ENCODE measurements at places on chromosomes 1 and 21.

GRCh38 chr1:29579821-29580425, 343.6 kb downstream of the PTPRU start:
- DNase-seq, result no peak

- no peak for DNase-seq
Measured at GRCh38 chr1:155882235-155882634, 22.9 kb downstream of the SYT11 start.

- DNase-seq, result no peak
Measured at GRCh38 chr1:162003830-162004215, 19.8 kb downstream of the OLFML2B start.

DNA sequence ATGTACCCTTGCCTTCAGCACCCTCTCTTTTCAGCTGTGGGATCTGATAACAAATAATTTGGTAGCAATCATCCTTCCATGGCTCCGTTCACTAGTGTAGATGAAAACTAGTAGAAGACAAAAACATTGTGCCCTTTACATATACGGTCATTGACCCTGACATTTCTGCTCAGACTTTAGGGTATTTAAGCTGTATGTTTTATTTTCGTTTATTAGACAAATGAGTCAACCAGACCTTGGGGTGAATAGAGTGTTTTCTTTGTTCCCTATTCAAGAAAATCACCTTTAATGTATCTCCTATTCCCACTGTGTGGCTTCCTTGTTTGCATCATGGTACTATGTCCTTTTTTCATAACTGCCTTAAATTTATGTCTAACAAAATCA, 187.3 kb downstream of the VAV3 start:
- DNase-seq, result no peak

- DNase-seq, result no peak
Measured at GRCh38 chr1:228367798-228368791, 38.5 kb downstream of the TRIM11 start.

DNA sequence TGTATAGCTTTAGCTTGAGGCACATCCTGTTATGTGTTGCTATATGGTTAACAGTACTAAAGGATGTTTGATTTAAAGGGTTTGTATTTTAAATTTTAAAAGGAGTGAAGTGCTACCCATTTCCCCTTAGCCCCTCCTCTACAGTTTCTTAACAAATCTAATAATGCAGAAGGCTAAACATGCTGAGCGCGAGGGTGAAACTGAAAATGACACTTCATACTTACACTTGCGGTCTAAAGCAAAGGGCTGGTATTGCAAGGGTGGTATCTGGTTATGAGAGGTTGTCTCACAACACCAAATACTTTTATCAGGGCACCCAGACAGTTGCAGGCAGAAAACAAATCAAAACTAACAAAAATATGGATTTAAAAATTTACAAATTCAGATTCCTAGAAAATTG, 172.3 kb downstream of the SIPA1L2 start:
- peak; percentile 11 for DNase-seq

GRCh38 chr21:44052071-44052829, 40.1 kb downstream of the TRAPPC10 start:
- DNase-seq, result no peak

DNA sequence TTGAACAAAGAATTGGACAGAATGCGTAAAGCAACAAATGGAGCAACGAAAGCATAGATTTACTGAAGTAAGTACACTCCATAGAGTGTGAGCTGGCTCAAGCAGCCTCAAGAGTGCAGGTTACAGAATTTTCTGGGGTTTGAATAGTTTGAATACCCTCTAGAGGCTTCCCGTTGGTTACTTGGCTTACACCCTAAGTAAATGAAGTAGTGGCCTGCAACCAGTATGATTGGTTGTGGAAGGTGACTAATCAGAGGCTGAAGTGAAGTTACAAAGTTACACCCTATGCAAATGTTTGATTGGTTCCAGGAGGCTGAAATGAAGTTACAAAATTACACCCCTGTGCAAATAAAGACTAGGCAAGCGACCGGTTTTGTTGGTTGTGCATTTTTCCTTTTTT, 10.9 kb downstream of the TCEANC2 start:
- DNase-seq, result no peak

DNA sequence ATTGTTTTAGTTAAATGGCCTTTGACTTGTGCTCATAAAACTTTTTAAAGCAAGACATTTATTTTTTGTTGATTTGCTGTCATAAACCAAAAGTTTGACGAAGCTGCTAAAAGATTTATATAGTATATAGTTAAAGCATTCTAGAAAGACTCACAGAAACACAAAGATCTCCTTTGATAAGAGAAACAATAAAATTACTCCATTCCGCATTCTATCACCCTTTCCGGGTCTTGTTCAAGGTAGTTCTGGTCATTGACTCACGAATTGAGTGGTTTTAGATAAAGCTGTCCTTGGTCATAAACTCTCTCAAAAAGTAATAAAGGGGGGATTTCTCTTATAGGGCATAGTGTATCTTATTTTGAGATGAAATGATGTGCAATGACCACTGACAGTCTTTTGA, 1010.5 kb upstream of the NCAM2 start:
- DNase-seq, result no peak

DNA sequence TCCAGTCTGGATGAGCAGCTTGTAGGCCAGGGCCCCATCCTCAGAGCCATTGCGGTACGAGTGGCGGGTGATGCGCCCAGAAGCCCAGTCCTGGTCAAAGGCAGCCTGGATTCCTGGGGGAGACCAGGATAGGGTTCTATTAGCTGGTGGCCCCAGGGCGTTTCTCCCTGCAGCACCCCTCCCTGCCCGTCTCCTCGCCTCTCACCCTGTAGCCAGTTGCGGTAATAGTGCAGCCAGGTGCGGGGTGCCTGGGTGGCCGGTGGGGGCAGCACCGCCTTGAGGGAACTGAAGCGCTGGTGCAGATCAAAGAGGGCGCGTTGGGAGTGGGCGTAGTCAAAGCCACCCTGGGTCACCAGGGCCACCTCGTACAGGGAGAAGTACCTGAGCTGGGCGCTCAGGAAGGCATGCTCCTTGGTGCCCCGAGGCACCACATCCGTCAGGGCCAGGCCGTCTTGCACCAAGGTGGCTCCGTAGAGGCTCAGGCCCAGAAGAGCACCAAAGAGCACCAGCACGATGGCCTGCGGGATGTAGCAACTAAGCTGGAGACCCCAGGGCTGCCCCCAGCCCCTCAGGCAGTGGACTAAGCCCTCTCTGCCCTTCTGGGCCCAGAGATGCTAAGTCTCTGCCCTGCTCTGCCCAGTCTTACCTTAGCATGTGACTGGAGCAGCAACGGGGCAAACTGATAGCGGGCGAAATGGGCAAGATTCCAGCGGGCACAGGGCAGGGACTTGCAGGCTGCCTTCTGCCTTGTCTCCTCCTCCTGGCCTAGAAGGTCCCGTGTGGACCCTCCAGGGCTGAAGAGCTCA, 15.7 kb downstream of the PTCH2 start:
- DNase-seq, result no peak

GRCh38 chr1:180221462-180221861, 8.6 kb upstream of the LHX4 start:
- no peak for DNase-seq

- no peak for DNase-seq
Measured at GRCh38 chr1:160731990-160732389, 7.1 kb upstream of the SLAMF7 start.

DNA sequence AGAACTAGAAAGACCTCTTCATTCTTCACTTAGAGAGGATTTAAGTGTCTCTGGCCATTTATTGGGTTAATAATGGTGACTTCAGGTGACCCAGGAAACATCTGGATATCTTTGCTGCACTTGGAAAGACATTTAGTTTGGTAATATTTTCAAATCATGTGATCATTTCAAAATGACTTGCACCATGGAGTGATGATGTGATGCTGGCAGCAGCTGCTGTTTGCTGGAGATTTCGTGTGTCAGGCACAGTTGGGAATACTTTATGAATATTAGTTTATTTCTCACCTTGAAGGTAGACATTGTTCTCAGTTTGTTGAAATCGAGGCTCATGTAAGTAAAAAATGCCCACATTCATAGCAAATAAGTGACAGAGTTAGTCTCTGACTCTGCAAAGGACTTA, 236.0 kb downstream of the DISC1 start:
- DNase-seq, result no peak

DNA sequence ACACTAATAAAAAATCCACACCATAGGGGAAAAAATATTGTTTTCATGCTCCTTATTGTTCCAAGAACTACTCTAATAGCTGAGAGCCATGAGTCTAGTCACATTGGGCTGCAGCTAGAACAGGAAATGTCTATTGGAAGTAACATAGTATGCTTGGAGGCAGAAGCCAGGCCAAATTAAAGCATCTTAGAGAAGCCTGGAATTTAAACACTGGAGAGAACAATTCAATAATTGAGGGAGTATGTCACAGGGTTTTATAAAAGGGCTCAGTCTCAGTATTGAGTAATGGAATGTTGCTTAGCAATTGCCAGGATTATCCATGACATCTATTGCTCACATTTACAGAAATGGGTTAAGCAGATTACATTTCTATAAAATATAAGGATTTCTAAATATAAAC, 471.3 kb downstream of the LMO4 start:
- DNase-seq, result no peak

GRCh38 chr1:154557939-154558719, at the start of gene UBE2Q1:
UBE2Q1 (minus strand) TSS chr1:154558662; CDS start chr1:154558553, 109 bp downstream.
- DNase-seq, result peak; percentile 7

GRCh38 chr1:36988321-36988720, 46.0 kb downstream of the GRIK3 start:
- DNase-seq, result no peak

DNA sequence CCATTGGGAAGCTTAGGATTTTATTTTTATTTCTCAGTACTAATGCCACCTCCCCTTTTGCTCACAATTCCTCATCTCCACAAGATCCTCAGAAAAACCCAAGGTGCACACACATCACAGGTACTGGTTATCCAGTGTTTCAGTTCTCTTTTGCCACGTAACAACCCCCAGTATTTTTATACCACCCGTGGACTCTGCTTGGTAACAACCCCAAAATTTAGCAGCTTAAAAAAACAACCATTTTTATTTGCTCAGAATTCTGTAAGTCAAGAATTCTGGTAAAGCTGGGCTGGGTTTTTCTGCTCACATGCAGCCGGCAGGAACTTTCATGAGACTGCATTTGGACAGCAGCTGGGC, 180.0 kb downstream of the KAZN start:
- DNase-seq, result no peak

- no peak for DNase-seq
Measured at GRCh38 chr21:15171546-15171945, 106.7 kb upstream of the NRIP1 start.

- no peak for DNase-seq
Measured at GRCh38 chr1:246157516-246157915, 349.6 kb downstream of the SMYD3 start.

DNA sequence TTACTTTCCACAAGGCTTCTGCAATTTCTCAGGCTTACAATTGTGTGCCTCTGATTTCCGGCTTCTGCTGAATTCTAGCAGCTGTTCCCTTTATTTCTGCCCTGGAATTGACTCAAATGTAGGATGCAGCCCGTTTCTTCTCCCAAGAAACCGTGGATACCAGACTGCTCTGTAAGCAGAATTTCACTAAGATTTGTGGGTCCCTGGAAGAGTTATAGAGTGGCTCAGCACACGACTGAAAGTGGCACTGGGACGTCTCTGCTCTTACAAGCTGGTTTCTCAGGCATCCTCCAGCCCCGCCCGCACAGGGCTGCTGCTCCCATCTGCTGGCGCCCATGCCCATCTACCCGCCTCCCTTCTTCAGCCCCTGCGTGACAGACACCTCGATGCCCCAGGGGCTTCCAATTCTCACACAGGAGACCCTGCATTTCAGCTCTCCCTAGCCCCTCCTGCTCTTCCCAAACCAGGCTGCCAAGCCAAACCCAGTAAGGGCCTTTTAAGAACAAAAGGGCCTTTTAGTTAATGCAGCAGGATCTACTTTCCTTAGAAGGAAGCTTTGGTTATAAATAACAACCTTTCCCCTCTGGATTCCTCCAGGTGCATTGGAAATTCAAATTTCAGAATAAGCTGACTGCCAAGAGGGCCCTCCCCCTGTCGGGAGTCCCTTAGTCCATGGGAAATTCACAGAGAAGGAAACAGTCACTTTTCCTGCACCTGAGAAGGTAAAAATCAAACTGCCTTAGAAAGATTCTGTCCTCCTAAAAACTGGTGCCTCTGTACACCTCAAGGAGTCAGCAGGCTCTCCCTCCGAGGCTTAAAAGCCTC, 45.4 kb upstream of the TENT5B start:
- no peak for DNase-seq

GRCh38 chr1:94299627-94300553, 62.5 kb upstream of the ARHGAP29 start:
- DNase-seq, result no peak

DNA sequence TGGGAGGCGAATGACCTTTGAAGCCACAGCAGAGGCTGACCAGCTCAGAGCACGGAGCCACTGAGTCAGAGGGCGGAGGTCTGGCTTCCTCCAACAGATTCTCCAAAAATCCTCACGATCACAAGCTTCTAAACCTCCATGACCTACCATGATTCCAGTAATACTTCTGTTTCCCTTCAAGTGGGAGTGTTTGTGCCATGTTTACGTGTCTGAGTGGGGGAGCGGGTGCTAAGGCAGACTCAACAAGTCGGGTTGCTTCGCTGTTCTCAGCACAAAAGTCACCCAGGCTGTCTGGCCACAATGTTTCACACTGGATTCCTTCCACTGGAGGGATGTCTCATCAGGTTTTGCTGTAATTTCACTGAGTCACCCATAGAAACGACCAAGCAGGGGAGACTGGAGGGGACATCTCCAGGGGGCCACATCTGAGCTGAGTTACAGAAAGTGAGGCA, 86.2 kb downstream of the SLC66A1 start:
- DNase-seq, result no peak

GRCh38 chr1:223077247-223077833, 65.7 kb downstream of the TLR5 start:
- no peak for DNase-seq

- peak; percentile 64 for DNase-seq
Measured at GRCh38 chr1:235050911-235051360, 77.7 kb downstream of the TOMM20 start.

GRCh38 chr1:1918901-1919303, at the start of gene TMEM52:
TMEM52 (minus strand) TSS chr1:1919279; CDS start chr1:1919265, 14 bp downstream.
- no peak for DNase-seq

- no peak for DNase-seq
Measured at GRCh38 chr1:82099170-82099569, 298.4 kb downstream of the ADGRL2 start.

DNA sequence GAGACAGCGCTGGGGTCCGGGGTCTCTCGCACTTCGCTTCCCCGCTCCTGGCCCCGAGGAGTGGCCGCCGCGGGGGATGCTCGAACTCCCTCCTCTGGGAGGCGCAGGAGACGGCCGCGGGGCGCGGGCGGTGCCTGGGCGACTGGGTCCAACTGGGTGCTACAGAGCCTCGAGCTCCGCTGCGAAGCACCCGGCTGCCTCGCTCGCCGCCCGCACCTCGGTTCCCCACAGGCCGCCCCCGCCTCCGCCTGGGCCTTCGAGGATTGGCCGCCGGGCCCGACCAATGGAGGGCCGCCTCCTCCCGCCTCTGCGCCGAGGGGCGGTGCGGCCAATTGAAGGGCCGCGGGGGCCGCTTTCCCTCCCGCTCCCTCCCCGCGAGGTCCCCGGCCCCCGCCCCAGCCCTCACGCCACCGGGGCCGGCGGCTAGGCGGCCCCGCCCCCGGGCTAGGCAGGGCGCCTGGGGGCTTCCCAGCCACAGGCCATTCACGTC, at the start of gene CNN3:
Gene CNN3, minus strand, starts transcription at position 196 of the 490 bp plus-strand sequence. CDS start 216 bp downstream, outside the sequence.
- peak; percentile 74 for DNase-seq
